ENCODE measurements at places on chromosomes 13 and 19.

- no peak for DNase-seq
Measured at GRCh38 chr13:26222520-26223046, 469 bp upstream of the RNF6 start.

- peak; percentile 75 for DNase-seq
Measured at GRCh38 chr19:39372047-39372802, 18.7 kb downstream of the PAF1 start.

- DNase-seq = no peak
Measured at GRCh38 chr19:33193865-33194362, at the start of gene LRP3. Gene LRP3, plus strand, starts transcription at chr19:33194330. Its CDS starts 456 bp downstream, at chr19:33194786.

DNA sequence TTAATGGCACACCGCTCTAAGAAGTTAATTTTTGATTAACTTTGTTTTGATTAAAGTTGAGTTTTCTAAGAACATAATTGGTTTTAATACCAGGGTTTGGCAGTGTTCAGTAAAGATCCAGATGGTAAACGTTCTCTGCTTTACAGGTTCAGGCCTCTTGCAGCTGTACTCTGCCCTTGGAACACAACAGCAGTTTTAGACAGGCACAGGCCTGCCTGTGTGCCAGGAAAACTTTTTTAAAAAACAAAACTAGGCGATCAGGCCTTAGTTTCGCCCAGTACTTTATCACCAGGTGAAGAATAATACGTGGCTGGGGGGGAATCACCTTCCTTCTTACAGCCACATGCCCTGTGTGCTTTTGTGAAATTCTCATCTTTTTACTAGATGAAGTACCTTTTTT is 38.0 kb upstream of the TEX29 start:
- DNase-seq = no peak

DNA sequence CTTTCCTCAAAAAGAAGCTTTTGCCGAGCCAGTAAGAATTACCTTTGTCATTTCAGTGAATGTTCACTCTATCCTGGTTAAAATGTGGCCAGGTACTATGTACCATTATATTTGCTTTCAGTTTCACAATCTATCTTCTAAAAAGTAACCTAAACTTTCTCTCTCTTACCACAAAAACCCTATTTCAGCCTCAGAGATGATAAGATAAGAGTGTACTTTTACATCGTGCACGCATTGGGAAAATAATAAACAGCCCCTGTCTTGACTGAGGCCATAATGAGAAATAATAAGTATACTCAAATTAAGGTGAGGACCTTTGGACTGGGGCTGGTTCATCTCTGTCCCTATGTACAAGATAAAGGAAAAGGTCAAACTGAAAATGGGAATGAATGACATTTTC is 77.7 kb downstream of the ZNF726 start:
- no peak for DNase-seq
